ENCODE measurements at places on chromosomes 13 and 19.

DNA sequence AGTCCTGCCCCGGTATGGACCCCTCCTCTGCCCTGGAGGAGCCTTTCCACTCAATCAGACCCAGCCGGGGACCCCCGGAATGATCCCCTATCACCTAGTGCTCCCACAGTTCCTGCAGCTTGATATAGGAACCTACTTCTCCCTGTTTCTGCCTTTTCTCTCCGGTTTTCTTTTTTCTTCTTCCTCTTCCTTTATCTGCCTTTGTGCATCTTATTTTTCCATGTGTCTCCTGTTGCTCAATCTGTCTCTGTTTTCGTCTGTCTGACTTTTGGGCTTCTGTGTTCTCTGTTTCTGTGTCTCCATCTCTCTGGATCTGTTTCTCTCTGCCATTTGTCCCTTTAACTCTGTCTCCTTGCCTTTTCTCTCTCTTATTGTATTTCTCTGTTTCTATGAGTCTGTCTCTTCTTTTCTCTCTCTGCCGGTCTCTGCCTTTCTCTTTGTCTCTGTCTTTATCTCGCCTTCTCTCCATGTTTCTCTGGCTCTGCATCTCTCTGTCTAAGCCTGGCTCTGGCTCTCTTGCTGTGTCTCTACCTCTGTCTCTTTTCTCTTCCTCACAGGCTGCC, 10.0 kb downstream of the MEGF8 start:
- DNase-seq: no peak

GRCh38 chr19:3544742-3545668, 6.0 kb downstream of the TEKTIP1 start:
- DNase-seq: peak; percentile 74

- no peak for DNase-seq
These were observed 7.2 kb downstream of the DOT1L start for GRCh38 chr19:2170987-2171348.

DNA sequence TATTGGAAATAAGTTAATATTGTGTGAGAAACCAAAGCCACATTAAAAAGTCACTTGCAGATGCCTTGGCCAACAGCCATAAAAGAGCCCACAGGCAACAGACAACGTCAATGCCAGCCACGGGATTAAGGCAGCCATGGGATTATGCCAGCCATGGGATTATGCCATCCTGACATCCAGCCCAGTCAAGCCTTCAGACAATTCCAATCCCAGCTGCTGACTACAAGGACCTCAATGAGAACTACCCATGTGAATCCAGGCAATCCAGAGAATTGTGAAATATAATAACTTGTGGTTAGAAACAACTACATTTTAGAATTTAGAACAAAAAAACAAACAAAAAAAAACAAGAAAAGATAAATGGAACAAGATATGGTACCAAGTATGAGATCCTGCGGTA, 356.6 kb downstream of the EFNB2 start:
- no peak for DNase-seq

- DNase-seq: no peak
These were observed 27.2 kb downstream of the COMP start for GRCh38 chr19:18763674-18764590.

DNA sequence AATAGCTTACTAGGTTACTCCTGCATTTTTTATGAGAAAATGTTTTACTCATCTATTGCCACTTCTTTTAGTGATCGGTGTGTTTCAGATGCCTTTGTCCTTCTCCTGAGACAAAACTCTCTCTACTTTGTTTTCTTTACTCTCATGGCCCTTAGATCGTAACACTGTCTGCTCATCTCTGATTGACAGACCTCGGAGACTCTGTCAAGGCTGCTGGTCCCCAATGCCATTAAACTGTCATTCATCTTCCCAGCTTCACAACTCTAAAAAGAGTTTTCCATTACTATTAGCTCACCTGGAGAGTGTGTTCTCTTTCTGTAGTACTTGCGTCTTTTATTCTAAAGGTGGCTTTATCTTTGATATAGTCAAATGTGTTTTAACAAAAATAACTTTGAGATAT, 765.2 kb downstream of the SLITRK1 start:
- no peak for DNase-seq

DNA sequence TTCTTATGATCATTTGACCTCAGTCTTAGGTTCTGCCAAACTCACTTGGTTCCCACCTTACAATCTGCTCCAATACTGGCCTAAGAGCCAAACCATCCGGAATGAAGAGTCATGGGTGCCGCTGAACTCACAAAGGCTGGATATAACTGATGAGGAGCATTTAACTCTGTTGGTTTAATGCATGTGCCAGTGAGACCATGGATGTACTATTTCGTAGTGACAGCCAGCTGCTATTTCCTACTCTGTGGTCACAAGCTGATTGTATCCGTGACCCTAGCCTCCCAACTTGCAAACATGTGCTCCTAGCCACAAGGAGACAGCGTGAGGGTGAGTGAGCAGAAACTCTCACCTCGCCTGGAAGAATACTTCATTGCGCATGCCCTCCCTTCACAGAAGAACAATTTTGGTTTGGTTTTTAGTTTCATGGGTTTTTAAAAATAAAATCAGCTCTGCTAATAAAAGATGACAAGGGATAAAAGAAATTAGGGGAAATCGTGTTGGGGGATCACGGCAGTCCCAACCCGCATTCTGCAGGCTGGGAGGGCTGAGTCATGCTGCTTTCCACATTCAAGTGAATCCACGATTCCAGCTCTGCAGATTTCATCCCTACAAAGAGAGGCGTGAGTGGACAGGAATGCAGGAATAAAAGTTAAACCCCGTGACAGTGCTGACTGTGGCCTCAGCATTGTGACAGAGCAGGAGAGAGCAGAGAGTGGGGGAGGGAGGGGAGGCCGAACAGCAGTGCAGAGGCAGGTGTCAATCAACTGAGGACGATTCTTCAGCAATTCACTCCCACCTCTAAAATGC, 66.8 kb upstream of the RAP2A start:
- peak; percentile 33 for DNase-seq

DNA sequence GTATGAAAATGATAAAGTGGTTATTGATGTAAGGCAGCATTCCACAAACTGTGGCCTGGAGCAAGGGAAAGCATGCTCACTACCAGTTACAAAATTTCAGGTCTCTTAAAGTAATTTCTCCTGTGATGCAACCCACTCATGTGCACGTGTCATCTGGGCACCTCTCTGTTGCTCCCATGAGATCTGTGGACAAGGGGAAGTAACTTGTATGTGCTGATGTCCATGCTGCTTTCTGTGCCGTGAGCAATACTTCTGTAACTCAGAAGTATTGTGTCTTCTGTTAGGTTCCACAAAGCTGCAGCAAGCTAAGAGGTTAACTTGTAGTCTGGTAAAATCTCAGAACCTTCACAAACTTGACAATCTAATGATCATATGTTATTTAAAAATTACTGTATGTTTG, 930.0 kb upstream of the SLITRK6 start:
- peak; percentile 7 for DNase-seq

DNA sequence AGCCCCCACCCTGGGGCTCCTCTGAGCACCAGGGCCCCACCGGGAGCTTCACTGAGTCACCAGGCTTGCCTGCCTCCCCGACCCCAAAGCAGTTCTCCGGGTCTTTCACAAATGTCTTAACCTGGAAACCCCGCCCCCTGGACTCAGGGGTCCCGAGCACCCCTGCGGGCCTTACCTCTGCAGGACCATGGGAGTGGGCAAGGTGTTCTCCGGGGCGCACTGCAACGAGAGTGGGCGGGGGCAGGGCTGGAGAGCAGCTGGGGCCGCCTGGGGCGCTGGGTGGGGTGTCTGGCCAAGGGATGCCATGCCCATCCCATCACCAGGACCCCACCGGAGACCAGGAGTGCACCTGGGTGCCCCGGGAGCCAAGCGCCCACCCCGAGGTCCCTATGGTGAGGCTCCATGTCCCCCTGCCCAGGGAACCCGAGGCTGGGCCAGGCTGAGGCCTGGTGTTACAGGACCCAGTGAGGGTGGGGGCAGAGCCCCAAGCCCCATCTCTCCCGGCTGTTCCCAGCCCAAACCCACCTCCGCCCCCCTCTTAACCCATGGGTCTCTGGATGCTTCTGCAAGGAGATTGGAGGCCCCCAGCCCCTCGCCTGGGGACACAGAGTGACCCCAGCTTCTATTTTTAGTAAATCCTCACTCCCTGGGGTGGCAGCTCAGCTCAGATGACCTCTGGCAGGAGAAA, 10.9 kb downstream of the MKNK2 start:
- no peak for DNase-seq

DNA sequence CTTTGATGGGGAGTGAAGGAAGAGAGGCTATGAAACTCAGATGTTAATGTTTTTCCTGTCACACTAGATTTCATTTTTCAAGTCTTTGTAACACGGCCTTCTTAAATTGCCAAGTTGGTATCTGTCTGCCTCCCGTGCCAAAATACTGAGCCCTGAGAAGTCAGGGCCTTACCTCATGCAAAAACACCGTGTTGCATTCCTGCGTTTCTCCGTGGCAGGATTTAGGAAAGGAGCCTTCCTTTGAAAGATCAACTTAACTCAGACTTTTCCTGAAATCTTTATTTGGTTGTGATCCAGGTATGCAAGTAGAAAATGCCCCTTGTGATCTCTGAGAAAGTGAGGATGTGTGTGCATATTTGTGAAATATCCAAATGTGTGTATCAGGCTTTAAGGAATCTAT, 1291.0 kb upstream of the SLC10A2 start:
- no peak for DNase-seq

DNA sequence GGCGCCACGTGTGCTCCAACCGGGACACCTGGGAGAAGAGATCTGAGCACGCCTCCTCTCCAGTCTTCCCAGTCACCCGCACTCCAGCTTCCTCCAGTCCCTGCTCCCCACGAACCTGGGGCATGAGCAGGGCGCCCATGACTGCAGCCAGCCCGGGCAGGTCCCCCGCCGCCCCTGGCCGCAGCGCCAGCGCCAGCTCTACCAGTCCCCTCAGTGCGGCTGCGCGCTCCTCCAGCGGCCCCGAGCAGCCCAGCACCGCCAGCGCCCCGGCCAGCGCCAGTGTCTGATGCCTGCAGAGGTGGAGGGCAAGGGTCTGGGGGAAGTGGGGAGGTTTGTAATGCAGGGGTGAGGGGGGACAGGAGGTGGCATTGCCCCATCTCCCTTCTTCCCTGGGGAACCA, 13.1 kb downstream of the SH2D3A start:
- no peak for DNase-seq

GRCh38 chr19:58046856-58047255, 12.2 kb upstream of the ZNF135 start:
- DNase-seq: no peak

- no peak for DNase-seq
These were observed 11.3 kb downstream of the LSM4 start for GRCh38 chr19:18311502-18312091.
